T-helper 1 cell treated with Interleukin-12 subunit alpha and Interleukin-12 subunit beta and Interleukin-4 antibody, amounts not matched to agents 30 ng/mL and 1 ng/mL, for 36 hours (primary cell): ENCODE measurements at places on chromosomes 7 and 10. TPM values are rescaled to one million over a fixed set of nuclear protein-coding genes. Genes with fewer than 3 reads are reported as not detected.

The NAT16 gene
- total RNA-seq, result not detected in 2 replicates

The GIMAP8 gene
- 54.3 and 54.5 TPM in 2 replicates for total RNA-seq

The FAM25C gene
- total RNA-seq, result not detected in 2 replicates

The TAS2R4 gene
- total RNA-seq, result 0.83 and 1.3 TPM in 2 replicates

The PRKAR1B gene
- 22.2 and 25.2 TPM in 2 replicates for total RNA-seq

The HMX2 gene
- total RNA-seq, result not detected in 2 replicates

The MRC1 gene
- not detected in 2 replicates for total RNA-seq
